ENCODE measurements at places on chromosomes 3 and 15. TPM values are rescaled to one million over a fixed set of nuclear protein-coding genes. Genes with fewer than 3 reads are reported as not detected.

The PGBD4 gene
- 2.9 TPM for total RNA-seq

The STXBP5L gene
- total RNA-seq = 4.1 TPM

The SCAANT1 gene
- total RNA-seq = not detected

The APOD gene
- total RNA-seq = 75.5 TPM

The BFSP2 gene
- total RNA-seq = not detected

The DLEC1 gene
- 7.5 TPM for total RNA-seq

The GPR160 gene
- 7.2 TPM for total RNA-seq

The SLC2A2 gene
- 0.28 TPM for total RNA-seq

The MAGI1 gene
- total RNA-seq = 41.5 TPM

The PLA2G4E gene
- not detected for total RNA-seq

The FHIT gene
- total RNA-seq = 8.4 TPM

The IL17RD gene
- total RNA-seq = 20.0 TPM

The SAMD7 gene
- not detected for total RNA-seq

The ATP13A5 gene
- 0.89 TPM for total RNA-seq

The KCNMB3 gene
- 3.2 TPM for total RNA-seq

The OR5H2 gene
- not detected for total RNA-seq

The GAP43 gene
- 144 TPM for total RNA-seq

The PODXL2 gene
- 102 TPM for total RNA-seq

The AMT gene
- total RNA-seq = 16.4 TPM

The PLA2G4B gene
- total RNA-seq = 8.6 TPM

The PLXND1 gene
- total RNA-seq = 59.0 TPM

The TTLL13 gene
- 0.30 TPM for total RNA-seq

The FRG2C gene
- total RNA-seq = not detected

The UQCC5 gene
- 19.9 TPM for total RNA-seq

The CHST13 gene
- total RNA-seq = 0.28 TPM

Data from spinal cord (tissue), 10 donors.